ENCODE measurements at places on chromosomes 3 and 15.

GRCh38 chr3:180421221-180421620 is 180.7 kb upstream of the TTC14 start:
- DNase-seq: no peak

DNA sequence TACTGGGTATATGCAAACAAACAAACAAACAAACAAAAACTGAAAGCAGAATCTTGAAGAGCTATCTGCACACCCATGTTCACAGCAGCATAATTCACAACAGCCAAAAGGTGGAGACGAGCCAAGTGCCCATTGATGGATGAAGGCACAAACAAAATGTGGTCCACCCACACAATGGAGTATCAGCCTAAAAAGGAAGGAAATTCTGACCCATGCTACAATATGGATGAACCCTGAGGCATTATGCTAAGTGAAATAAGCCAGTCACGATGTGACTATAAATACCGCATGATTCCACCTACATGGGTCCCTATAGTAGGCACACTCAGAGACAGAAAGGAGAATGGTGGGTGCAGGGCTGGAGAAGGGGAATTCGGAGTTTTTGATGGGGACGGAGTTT is 24.1 kb downstream of the XPC start:
- DNase-seq: no peak

- DNase-seq: no peak
These were observed 103.3 kb downstream of the TBL1XR1 start for GRCh38 chr3:177093966-177094365.

DNA sequence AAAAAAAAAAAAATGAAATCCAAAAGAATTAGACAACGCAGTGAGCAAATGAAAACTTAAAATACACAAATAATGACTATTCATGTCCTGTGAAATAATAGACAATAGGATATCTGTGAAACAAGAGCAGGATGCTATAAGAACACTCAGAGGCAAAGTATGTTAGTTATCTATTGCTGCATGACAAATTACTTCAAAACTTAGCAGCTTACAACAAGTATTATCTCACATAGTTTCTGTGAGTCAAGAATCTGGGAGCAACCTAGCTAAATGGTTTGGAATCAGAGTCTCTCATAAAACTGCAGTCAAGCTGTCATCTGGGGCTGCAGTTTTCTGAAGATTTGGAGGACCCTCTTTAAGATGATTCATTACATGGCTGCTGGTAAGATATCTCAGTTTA is 36.5 kb upstream of the ZMAT3 start:
- no peak for DNase-seq

- no peak for DNase-seq
These were observed 2.5 kb upstream of the TBC1D21 start for GRCh38 chr15:73870700-73871408.

DNA sequence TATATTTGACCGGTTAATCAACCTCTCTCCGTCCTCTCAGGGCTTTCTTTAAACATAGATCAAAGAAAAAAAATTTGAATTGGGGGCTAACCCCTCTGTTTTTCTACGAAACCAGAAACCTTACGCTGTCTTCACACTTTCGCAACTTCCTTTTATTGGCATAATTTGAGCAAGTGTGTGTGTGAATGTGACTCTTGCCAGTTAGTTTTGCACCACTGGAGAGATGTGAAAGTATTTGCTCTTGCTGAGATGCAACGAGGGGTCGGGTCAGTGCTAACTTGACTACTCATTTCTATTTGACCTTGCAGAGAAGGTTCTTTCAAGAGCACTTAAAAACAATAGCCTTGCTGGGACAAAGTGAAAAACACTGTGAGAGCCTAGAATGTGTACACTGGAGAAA is 81.2 kb downstream of the FAM43A start:
- no peak for DNase-seq

DNA sequence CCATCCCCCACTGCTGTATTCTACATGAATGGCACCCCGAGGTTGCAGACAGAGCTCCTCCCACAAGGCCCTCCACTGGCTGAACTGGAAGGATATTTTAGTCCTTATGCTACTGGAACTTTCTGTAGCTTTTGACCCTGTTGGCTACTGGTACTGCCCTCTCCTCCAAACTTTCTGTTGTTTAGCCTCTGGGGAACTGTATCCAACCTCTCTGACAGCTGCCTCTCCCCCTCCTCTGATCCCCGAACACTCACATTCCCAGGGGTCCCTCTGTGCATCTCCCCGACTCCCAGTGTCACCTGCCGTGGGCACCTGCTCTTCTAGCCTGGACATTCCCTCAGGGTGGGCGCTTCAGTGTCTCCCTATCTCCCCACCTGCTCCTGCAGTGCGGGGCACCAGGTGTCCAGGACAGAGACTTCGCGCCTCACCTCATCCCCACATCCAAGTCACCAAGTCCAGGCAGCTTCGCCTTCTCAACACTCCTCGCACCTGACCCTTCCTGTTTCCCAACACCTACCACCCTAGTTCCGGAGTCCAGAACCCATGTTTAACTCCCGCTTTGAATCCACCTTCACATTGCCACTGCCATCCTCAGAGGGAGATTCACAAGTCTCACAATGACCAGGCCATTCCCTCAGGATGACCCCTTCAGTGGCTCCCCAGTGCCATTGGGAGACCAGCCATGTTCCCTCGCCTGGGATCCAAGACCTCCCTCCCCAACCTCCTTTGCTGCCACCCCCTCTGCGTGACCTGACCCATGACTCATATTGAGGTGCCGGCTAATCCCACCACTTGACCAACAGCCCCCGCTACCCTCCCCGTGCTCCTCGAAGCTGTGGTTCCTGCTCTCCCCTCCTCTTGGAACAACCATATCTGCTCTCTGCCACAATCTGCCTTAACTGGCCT is 34.2 kb downstream of the BDH1 start:
- DNase-seq: no peak

GRCh38 chr3:148042663-148043445 is 633.7 kb downstream of the ZIC1 start:
- no peak for DNase-seq

DNA sequence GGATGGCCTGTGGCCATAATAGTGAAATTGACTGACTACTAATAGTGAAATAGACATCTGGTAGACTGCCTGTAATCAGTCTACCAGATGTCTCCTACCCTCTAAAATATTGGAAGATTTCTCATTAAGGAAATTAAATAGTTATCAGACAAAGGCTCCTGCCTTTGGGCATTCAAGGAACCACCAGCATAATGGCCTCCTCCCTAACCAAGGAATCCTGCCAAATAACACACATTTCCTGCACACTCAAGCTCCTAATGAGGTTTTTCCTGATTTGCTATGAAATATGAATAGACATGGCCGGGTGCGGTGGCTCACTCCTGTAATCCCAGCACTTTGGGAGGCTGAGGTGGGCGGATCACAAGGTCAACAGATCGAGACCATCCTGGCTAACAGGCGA is 14.6 kb downstream of the NUSAP1 start:
- no peak for DNase-seq

- no peak for DNase-seq
These were observed 13.4 kb downstream of the MAN2A2 start for GRCh38 chr15:90916461-90916860.

GRCh38 chr3:170635385-170635735 is 49.5 kb upstream of the SLC7A14 start:
- DNase-seq: no peak

DNA sequence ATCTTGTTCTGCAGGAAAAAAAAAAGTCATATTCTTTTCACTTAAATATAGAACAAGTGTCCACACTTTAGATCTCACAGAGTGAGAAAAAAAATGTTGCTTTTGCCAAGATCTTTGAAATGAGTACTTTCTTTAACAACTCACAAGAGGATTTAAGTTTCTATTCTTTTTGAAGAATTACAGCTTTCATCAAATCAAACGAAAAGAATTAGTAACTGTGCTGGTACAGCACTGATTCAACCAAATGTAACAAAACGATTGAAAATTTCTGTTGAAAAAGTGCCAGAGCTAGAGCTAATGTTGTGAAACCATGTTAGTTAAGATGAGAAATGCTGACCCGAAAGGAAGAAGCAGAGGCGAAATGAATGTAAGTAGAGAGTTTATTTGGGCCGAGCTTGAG is 300.2 kb downstream of the GABRB3 start:
- DNase-seq: no peak

- no peak for DNase-seq
These were observed 32.0 kb downstream of the AMOTL2 start for GRCh38 chr3:134342259-134342658.

- no peak for DNase-seq
These were observed 56.0 kb downstream of the RPLP1 start for GRCh38 chr15:69508659-69509058.

DNA sequence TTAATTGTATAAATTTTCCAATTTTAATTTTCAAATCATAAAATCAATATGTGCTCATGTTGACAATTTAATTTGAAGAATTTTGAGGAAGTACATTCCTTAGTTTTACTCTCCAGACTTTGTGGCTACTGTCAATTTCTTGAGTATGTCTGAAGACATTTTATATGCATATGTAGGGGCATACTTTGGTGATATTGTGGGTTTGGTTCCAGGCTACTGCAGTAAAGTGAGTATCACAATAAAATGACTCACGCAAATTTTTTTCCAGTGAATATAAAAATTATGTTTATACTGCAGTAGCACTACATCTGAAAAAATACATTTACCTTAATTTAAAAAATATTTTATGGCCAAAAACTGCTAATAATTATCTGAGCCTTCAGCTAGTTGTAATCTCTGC is 123.2 kb upstream of the PLCL2 start:
- DNase-seq: no peak
